ENCODE measurements at places on chromosomes 12 and 14. TPM values are rescaled to one million over a fixed set of nuclear protein-coding genes. Genes with fewer than 3 reads are reported as not detected.

The RTN1 gene
- polyA plus RNA-seq = 0.35 TPM

The SLC25A47 gene
- polyA plus RNA-seq = not detected

The PXN gene
- 31.4 TPM for polyA plus RNA-seq

The KRT7 gene
- polyA plus RNA-seq = 3.1 TPM

The B4GALNT1 gene
- polyA plus RNA-seq = 1.3 TPM

The PRB2 gene
- not detected for polyA plus RNA-seq

The GPATCH2L gene
- polyA plus RNA-seq = 19.4 TPM

The NPFF gene
- not detected for polyA plus RNA-seq

- DNase-seq = no peak
Measured at GRCh38 chr12:47823422-47824086, 3.9 kb upstream of the HDAC7 start.

DNA sequence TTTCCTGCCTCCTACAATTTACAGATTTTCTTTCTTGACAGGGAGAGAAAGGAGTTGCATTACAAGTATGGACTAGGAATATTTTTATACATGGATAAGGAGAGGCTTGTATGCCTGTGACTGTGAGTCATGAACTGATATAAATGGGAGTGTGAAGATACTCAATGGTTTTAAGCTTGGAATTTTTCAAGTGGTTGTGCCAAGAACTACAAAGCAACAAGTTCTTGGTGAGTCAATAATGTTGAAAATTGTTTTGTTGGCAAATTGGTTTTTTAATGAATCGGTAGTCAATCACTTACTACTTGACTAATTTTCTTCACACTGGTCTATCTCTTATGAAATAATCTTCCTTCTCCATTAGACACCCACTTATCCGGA, 58.9 kb upstream of the HMGA2 start:
- peak; percentile 96 for DNase-seq

DNA sequence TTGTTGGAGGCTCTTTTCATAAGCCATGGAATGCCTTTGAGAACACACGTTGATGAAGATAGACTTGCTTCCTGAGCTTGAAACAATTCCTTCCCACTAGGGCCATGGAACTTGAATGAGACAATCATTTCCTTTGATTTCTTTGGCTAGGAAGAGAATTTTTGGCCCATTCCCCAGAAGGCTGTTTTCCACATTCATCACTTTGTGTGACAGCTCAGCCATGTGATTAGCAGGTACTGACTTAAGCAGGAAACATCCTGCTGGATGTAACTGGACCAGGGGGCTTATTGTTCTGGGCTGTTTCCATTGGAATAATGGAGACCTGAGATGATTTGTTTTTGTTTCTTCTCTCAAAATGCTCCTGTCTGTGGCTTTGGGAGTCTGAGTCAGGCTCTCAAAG, 469.8 kb upstream of the SEL1L start:
- DNase-seq = no peak

DNA sequence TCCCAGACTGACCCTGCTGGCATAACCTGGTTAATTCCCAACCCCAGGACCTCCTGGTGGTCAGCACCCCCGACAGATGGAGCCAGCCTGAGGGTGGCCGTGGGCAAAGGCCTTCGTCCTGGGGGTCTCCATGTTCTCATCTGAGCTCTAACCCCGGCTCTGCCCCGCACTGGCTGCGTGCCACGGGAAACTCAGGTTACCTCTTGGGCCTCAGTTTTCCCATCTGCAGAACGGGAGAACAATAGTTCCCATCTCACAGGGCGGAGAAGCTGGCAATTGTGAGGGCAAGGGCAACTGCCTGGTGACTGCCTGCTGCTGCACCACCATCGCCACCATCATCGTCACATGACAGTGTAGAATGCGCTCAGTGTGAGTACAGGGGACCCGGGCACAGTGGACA, 77.9 kb downstream of the RFLNA start:
- no peak for DNase-seq

DNA sequence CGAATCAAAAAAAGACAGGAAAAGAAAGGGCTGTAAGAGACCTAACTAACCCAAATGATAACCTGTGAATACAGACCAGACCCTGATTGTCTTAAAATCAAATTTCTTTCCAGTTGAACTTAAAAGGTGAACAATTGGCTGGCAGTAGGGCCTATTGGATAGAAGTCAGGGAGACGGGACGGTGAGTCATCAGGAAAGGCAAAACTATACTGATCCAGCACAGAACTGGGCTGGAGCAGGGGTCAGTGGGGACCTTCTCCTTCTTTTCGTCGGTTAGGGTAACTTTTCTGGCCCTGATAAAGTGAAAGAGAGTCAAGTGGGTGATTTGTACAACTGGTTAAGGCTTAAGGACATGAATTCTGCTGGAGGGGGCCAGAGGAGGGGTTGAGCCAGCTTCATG, 84.9 kb upstream of the OTX2 start:
- no peak for DNase-seq

GRCh38 chr12:6069437-6070093, 54.9 kb downstream of the VWF start:
- peak; percentile 87 for DNase-seq

GRCh38 chr12:65840793-65841670, 16.7 kb downstream of the HMGA2 start:
- DNase-seq = no peak

DNA sequence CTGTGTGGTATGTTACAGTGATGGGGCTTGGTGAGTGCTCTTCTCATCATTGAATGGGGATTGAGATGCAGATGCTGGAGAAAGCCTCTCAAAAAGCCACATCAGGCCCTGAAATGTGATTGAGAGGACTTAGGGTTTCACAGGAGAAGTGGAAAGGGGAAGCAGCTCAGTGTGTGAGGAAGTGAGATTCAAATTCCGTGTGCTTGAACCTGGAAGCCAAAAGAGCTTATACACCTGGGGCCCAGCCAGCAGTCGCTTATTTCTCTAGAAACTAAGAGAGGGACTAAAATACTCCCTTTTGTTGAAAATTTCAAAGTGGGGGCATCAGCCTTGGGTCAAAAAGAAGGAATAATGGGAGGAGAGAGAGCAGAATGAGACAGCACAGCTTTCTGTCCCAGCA, 39.1 kb upstream of the GZMB start:
- no peak for DNase-seq

- DNase-seq = no peak
Measured at GRCh38 chr12:117468016-117468415, 106.6 kb upstream of the NOS1 start.

- no peak for DNase-seq
Measured at GRCh38 chr14:69769623-69770022, 2.7 kb downstream of the SRSF5 start.

DNA sequence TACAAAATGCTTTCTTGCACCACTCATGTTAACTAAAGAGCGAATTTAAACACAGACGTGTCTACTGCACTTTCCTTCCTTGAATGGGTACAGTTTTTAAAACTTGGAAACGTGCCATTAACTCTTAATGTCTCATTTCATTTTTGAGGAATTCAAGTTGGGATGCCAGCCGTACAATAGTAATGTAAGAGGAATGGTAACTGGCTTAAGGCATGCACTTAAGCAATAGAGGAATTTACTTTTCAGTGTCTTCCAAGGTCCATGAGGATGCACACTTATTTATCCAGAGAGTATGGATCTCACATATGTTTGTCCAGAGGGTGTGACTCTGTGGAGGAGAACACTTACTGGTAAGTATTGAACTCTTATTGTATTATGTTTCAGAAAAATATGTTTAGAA, 52.9 kb downstream of the PPP4R4 start:
- peak; percentile 56 for DNase-seq

GRCh38 chr12:84842406-84843013, 70.1 kb downstream of the SLC6A15 start:
- DNase-seq = peak; percentile 37

DNA sequence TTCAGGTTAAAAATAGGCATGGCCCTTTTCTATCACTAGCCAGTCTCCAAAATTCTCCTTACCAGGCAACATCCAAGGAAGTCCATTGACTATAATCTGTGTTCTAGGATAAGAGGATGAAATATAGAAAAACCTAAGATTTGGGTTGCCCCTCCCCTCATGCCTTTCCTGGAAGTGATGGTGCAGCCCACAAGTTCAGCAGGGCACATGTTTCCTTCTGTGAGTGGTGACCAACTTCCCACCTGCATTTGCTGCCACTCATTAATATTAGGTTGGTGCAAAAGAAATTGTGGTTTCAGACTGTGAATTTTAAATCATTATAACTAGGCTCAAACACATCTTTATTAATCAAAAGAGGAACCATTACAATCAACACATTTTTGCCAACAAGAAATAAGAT, 250.5 kb upstream of the FKBP4 start:
- DNase-seq = no peak

GRCh38 chr12:4817880-4818279, 91.8 kb upstream of the KCNA1 start:
- DNase-seq = no peak

DNA sequence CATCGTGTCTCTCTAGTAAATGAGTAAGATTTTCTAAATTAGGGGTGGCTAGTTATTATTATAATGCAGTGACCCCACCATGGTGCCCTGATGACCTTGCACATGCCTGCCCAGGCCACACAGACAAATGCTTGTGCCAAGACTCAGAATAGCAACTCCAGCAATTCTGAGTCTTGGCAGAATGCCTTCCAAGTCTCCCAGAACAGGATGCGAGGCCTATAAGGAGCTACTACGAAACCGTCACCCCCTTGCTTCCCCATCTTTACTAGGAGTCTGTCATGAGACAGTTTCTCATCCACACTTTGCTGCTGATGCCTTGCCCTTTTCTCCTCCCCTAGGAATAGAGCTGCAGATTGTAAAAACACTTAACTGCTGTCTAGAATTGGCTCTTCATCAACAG, 559.9 kb downstream of the TRHDE start:
- no peak for DNase-seq

- no peak for DNase-seq
Measured at GRCh38 chr14:59147007-59147406, 41.5 kb upstream of the DAAM1 start.

DNA sequence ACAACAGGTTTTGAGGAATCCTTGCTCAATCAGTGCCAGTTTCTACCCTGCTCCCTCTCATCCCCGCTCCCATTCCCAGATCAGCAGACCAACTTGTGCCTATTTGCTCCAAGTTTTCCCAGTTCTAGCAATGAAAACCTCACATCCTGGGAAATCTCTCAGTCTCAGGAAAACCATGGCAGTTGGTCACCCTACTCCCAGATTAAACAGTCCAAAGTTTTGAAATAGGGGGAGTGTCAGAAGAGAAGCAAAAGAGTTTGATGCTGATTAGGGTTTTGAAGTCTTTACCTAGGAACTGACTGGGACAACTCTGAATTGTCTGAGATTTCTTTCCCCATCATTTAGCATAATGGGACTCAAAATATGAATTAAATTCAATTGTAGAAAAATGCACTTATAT, 95.8 kb upstream of the ARID2 start:
- no peak for DNase-seq

- no peak for DNase-seq
Measured at GRCh38 chr14:65704850-65705249, 292.3 kb downstream of the FUT8 start.

DNA sequence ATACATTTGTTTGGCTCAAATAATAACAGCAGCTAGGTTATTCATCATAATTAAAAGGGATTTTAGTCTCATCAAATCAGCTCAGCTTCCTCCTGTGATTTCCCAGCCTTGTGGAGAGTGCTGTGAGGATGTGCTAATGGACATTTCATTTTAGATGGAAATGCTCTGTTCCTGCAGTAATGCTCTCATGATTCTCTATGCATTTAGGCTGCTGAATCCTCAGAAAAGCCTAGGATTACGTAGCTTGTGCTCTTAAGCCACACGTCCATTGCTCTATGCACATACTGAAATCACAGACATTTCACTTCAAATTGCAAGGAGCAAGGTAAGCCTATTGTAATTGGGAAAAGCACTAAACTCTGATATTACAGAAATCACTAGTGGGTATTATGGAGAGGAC, 226.6 kb upstream of the TMEM260 start:
- no peak for DNase-seq

GRCh38 chr12:60197589-60197988, 601.8 kb downstream of the SLC16A7 start:
- peak; percentile 64 for DNase-seq

DNA sequence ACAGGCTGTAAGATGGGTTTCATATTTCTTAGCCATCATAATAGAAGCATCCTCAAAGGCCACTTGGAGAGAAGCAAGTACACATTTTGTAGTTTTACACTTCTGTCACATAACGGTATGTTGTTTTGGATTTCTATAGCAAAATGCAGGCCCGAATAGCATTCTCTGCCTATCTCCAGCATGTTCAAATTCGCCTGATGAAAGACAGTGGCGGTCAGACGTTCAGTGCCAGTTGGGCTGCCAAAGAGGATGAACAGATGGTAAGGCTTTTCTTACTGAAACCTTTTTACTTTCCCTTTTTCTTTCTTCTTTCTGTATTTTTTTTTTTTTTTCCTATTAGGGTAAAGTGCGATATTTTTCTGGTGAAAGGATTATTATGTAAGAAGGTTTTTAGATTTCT, 110.5 kb downstream of the TTLL5 start:
- DNase-seq = no peak

DNA sequence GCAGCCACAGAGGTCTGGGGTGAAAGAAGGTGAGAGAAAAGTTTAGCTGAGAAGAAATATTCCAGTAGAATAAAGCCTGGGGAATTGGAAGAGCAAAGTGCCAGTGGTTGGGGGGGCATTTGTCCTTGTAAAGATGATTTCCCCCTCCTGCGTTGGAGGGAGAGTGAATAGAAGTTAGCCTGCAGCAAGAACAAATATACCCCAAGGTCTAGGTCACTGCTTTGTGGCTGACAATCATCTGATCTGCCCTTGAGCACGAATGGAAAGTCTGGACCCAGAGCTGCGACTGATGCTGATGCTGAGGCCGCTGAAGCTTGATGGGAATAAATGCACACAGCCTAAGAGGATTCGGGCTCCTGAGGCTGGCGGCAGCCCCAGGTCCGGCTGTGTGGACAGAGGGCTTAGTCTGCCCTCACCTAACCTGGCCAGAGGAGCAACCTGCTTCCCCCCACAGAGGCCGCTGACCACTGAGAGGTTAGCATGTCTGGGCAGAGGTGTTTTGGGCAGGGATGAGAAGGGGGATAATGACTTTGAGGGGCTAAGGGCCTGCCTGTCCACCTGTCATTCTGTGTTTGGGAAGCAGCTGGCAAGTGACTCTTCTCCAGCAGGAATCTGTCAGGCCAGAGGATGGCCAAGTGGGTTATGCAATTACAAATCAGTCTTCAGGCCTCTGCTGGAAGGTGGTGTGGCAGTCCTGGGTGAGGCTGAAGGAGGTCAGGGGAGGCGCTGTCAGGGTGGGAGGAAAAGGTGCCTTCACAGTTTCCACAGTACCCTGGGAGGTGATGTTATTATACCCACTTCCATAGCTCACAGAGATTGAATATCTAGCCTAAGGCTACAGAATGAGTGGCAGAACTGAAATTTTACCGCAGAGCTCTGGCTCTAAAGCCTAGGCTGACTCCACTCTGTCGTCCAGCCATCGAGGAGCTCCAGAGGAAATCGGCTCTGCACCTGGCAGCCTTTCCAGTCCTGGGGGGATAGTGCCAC, 11.7 kb downstream of the TUBA1C start:
- DNase-seq = no peak

DNA sequence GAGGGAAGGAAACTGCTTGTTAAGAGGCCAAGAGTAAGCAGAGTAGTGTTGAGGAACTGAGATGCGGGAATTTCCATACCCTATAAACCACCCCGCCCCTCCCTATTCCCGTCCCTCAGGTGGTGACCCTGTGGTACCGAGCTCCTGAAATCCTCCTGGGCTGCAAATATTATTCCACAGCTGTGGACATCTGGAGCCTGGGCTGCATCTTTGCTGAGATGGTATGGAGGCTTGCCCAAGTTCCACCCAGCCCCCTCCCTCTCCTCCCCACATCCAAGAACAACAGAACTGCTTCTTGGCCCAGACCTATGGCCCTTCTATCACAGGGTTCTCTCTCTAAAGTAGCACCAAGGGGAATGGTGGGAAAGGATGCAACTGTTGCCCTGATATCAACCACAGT, 2.7 kb downstream of the CDK2 start:
- no peak for DNase-seq

All from fibroblast of lung (primary cell).